ENCODE measurements at places on chromosomes 16 and 17.

DNA sequence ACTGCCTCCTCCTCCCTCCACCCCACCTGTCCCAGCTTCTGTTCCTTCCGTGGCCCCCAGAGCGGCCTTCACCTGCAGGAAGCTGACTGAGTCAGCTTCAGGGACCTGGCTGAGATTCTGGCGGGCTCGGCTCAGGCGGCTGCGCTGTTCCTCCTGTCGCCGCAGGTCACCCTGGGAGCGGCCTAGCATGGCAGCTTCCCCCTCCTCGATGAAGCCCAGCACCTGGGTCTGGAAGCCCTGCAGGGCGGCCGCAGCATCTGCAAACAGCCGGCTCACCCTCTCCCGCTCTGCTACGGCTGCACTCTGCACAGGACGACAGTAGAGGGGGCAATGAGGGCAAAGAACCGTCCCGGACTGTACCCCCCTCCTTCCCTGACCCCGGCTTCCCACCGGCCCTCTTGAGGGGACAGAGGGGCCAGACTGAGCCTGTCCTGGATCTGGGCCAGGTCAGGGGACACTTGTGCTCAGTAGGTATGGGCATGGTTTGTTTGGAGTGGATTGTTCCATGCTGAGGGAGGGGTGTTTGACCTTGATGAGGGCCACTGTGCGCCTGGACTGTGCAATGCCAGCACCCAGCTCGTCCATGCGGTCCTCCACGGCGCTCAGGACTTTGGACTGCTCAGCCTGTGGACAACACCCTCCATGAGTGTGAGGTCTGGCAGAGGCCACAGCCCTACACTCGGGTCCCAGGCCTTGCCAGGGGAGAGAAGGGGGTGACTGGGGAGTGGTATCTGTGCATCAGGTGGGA lies 2.0 kb downstream of the TRIM47 start:
- no peak for DNase-seq

GRCh38 chr17:41060052-41060604 lies at the start of gene KRTAP2-3:
Gene KRTAP2-3, minus strand, starts transcription at chr17:41060114. Its CDS starts 64 bp downstream, at chr17:41060050.
- no peak for DNase-seq

GRCh38 chr16:27315333-27316037 lies 1.7 kb downstream of the IL4R start:
- no peak for DNase-seq

GRCh38 chr17:68576811-68577496 lies 24.2 kb downstream of the FAM20A start:
- DNase-seq: no peak

GRCh38 chr17:27860971-27861664 lies 32.0 kb downstream of the LYRM9 start:
- DNase-seq: no peak

DNA sequence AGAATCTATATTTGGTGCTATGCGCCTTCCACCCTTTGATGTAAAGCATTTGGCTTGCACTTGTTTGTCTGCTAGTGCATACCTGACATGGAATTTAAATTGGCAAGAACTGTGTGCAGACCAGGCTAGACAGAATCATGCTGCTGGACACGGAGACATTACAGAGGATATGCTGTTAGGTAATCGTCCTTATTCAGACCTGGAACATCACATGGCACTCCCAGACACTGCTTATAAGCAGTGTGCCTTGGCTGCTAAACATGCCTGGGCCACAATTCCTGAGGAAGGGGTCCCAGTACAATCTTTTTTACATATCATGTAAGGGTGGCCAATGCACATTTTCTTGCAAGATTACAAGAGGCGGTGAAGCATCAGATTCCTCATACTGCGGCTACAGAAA lies 6.4 kb downstream of the CD300LD start:
- no peak for DNase-seq

DNA sequence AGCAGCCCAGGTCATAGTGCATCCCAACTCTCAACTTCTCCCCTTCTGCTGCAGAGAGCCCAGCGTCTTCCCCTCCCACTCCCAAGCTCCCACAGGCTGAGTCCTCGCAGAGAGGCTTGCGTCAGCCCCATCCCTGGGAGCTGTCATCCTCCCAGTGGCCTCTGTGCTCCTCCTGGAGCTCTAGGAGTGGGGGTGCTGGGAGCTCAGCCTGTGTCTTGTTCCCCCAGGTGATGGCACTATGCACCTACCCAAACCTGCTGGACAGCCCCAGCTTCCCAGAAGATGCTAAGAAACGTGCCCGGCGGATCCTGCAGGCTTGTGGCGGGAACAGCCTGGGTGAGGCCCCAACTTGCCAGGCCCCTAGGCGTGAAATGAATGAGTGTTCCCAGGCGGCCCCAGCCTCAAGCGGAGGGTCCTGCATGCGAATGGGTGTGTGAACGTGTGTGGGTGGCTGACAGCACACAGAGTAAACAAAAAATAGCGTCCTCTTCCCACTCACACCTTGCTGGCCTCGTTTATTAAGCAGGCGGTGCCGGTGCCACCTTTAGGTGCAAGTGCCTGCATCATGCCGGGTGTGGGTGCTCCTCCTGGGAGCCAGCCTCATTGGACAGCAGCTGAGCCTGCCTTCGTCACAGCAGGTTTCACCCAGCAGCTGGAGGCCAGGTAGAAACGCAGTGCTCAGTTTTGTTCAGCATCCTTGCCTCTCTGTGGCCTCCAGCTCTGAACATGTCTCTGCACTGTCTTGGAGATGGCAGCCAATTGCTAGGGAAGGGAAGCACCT lies 16.5 kb downstream of the GPT2 start:
- no peak for DNase-seq

DNA sequence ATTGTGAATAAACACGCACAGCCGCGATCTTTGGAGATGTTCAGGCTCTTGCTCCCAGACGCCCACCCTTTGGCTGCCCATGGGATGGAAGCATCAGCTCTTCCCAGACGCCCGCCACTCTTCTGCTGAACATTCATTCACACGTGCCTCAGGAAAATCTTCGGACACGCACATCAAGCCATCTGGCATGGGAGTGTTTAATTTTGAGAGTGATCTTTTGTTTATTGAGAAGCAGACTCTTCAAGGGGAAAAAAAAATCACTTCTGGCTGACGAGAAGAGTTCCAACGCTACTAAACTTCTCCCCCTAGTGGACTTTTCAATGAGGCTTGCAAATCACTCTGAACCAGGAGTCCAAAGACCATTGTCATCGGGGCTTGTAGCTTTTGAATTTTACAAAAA lies 62.0 kb upstream of the NUDT7 start:
- no peak for DNase-seq

DNA sequence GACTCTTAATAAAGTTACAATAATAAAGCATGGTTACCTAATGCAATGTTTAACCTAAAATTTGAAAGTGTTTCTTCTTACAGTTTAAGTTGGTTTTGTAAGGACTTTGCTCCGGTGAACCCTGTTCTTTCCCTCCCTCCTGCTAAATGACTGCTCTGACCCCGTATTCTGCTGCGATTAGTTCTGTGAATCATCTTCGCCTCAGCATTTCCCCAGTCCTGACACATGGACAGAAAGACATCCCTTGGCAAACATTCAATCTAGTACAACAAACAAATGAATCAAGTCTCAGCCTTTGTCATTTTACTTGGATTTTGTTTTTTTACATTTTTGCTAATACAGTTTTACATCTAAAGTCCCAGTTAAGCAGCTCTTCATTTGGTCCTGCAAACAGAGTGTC lies 15.4 kb downstream of the KCNJ2 start:
- no peak for DNase-seq

DNA sequence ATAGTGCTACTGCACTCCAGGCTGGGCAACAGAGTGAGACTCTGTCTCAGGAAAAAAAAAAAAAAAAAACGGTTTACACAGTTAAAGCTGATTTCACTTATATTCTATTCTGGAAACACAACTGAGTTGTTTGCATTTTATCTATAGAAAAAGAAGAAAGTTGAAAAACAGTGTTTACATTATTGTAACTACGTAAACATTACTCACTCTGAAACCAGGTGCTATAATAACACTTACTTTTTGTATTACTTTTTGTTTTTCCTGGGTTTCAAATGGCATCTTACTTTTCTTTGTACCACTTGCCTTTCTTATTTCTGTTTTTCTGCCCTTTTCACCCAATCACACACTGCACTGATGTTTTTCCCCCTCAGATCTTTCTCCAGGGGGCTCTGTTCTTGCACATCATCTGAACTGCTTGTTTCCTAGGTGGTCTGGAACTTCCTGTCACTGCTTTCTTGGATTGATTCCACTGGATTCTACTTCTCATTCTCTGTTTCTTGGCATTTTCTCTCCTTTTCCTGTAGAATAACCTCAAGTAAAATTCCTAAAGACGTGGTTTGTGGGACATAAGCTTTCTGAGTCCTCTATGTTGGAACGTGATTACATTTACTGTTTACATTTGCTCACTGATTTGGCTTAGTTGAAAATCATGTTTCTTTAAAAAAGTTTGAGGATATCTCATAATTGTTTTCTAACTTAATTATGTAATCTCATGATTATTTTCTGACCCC lies 142.1 kb downstream of the HS3ST3B1 start:
- DNase-seq: no peak

- no peak for DNase-seq
Measured at GRCh38 chr17:72813481-72813880, 279.0 kb downstream of the SLC39A11 start.

- no peak for DNase-seq
Measured at GRCh38 chr17:41360296-41360995, 9.2 kb downstream of the KRT33B start.

GRCh38 chr17:75313941-75314551 lies 24.8 kb upstream of the SLC25A19 start:
- DNase-seq: no peak

DNA sequence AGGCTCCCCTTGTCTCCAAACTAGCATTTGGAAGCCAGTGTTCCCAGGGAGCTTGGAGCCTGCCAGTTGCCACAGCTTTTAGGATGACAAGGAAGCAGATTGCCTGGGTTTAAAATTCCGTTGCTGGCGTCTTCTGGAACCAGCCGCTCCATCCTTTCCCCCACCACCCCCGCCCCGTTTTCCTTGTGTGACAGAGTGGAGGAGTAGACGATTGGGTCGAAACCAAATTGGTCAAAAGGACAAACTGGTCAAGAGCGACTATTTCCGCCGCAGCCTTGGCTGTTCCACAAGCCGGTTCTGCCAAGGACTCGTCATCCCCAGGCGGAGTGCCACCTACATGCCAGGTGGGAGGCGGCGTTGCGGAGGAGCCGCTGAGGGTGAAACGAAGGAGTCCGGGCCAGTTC lies 91.1 kb downstream of the RPA1 start:
- no peak for DNase-seq

GRCh38 chr17:78390241-78391050 lies 12.0 kb downstream of the PGS1 start:
- DNase-seq: no peak

DNA sequence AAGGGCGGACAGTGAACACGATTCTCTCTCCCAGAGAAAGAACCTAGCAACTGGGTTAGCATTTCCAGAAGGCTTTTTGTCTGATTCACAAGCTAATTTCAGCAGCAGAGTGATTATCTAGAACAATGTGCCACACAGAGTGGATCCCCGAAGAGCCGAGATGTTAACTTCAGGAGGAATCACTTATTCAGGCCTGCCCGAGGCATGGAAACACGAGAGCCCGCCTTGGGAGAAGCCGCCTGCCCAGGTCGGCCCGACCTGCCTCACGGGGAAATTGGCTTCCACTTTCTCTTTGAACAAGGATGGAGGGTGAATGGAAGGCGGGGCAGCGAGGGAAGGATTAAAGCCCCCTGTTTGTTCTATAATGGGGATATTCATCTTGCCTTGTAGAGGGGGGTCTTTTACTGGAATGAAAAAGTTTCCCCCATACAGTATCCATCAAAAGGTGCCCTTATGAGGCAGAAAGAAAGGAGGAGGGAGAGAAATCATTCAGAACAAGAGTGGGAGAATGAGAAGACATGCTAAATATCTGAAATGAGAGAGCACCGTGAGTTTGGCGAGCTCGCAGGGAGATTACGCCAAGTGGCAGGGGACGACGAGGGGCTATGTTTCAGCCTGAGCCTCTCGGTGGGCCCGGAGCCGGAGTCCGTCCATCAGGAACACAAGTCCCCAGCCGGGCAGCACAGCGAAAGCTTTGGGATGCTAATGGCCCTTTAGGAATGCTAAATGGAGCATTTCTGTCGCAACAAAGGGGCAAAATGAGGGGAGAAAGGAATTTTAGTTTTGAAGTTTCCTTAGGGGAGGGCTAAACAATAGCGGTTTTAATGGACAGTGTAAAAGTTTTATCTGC lies 33.0 kb downstream of the NTN1 start:
- DNase-seq: no peak

GRCh38 chr17:32777436-32777835 lies 99.5 kb downstream of the MYO1D start:
- DNase-seq: no peak

DNA sequence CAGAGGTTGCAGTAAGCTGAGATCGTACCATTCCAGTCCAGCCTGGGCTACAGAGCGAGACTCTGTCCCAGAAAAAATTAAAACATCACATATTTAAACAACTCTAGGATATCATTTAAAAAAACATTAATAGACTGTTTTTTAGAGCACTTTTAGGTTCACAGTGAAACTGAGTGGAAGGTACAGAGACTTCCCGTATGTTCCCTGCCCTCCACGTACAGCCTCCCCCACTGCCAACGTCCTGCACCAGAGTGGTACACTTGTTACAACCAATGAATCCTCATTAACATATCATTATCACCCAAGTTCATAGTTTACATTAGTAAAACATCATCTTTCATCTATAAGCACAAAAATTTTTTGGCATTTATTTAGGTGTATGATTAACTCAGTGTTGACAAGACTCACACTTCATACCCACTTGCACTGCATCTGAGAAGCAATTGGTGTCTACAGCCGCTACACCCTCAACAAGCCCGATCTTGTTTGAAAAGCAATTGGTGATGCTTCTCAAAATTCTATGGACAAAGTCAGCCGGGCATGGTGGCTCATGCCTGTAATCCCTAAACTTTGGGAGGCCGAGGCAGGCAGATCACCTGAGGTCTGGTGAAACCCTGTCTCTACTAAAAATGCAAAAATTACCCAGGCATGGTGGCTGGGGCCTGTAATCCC lies 39.9 kb upstream of the STH start:
- no peak for DNase-seq

DNA sequence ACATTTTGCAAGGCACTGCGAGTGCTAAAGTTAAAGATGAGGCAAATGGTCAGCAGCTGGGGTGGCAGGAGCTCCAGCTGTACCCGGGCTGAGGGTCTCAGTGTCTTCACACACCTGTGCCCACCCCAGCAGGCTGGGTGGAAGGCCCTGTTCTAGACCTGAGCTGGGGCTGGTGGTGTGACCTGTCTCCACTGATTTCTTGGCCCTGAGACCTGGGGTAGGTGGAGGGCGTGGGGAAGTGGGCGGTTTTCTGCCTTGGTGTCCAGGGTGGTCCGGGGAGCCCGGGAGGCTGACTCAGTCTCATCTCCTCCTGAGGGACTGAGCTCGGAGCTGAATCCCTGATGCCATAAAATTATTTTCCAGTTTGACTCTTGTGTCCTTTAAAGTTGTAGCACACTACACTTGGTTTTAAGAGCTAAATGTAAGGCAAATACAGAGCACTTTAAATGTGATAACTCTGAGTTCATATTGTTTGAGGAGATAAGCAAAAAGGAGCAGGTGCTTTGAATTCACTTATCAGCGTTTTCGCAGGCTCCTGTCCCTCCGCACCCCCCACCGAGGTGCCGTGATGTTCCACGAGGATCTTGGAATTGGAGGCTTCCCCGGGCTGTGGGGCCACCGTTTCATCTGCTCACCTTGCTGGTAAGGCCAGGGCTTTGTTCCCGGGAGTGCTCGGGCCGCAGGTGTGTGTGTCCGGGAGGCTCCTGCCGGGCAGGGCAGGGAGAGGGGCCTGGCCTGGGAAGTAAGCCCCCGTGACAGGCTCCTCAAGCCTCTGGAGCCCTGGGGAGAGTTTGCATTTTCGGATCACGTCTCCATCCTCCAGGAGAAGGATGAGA lies 117.0 kb downstream of the AATF start:
- DNase-seq: no peak

Data from stimulated activated CD8-positive, alpha-beta memory T cell treated with anti-CD3 and anti-CD28 coated beads, Interleukin-7, amount 100 ng/mL, for 24 hours (primary cell).